ENCODE measurements at places on chromosomes 3 and 15. TPM values are rescaled to one million over a fixed set of nuclear protein-coding genes. Genes with fewer than 3 reads are reported as not detected.

DNA sequence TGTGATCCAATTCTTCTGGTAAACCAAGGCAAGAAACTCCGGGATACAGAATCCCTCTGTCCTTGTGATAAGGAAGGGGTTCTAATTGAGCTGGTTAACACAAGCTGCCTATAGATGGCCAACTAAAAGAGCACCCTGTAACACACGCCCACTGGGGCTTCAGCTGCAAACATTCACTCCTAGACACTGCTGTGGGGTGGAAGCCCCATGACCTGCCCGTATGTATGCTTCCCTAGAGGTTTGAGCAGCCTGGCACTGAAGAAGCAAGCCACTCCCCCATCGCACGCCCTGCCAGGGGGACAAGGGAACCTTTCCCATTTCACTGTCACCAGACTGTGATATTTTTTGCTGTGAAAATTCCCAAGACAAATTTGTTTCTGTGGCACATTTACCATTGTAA is 516.9 kb upstream of the GOLIM4 start:
- DNase-seq: no peak

Gene GABRA5
- not detected for total RNA-seq

DNA sequence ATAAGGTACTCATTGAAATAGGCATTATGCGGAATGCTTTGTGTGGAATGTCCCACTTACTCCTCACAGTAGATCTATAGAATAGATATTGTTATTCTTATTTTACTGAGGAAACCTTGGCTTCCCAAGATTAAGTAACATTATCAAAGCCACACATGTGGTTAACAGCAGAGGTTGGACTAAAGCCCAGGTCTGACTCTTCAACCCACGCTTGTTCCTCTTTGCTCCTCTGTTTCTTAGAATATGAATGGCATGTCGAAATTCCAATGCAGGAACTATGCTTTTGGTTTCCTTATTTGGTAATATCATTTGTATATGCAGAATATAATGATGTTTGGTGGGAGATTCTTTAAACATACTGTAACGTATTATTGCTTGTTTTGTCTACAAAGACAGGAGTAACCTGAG is 818.8 kb upstream of the LMCD1 start:
- DNase-seq: peak; percentile 95

DNA sequence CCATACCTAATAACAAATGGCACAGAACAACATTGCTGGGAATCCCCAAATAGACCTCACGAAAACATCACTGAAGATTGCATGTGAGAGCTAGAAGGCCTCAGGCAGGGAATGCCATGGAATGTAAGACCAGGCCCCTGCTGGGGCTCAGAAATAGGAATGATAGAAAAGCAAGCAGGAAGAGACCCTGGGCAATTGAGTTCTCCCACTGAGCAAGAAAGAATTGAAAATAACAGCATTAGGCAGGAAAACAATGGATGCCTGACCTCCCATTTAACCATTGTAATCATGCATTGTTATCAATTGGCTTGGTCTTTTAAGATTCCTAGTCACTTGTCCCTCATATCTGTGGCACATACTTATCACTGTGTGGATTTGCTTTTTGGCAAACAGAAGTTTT is 581.6 kb downstream of the FHIT start:
- DNase-seq: no peak

Gene RTP4
- 1.1 TPM for total RNA-seq

DNA sequence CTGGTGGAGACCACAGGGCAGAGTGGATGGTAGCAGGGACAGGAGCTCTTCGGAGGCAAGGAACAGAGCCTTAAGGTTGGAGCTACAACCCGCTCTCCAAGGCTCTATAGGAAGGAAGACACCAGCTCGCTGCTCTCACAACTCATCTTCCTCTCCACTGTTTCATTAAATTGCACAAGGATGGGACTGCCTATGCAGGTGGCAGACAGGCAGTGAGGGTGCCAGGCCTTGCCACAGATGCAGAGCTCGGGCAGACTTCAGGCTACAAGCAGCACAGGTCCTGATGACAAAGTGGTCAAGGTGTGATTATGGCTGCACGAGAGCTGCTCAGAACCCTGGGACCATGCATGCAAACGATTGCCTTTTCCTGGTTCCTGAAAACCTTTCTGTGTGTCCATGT is 144.6 kb downstream of the FOXP1 start:
- DNase-seq: no peak

All from renal cortical epithelial cell (primary cell).